Activated naive CD4-positive, alpha-beta T cell treated with Interleukin-2 at 50 U/mL for 16 hours (primary cell): ENCODE measurements at places on chromosomes 2 and 18.

- no peak for DNase-seq
Measured at GRCh38 chr2:42245396-42245795, 76.2 kb downstream of the EML4 start.

- DNase-seq = no peak
Measured at GRCh38 chr2:37153224-37153623, 3.6 kb downstream of the EIF2AK2 start.

DNA sequence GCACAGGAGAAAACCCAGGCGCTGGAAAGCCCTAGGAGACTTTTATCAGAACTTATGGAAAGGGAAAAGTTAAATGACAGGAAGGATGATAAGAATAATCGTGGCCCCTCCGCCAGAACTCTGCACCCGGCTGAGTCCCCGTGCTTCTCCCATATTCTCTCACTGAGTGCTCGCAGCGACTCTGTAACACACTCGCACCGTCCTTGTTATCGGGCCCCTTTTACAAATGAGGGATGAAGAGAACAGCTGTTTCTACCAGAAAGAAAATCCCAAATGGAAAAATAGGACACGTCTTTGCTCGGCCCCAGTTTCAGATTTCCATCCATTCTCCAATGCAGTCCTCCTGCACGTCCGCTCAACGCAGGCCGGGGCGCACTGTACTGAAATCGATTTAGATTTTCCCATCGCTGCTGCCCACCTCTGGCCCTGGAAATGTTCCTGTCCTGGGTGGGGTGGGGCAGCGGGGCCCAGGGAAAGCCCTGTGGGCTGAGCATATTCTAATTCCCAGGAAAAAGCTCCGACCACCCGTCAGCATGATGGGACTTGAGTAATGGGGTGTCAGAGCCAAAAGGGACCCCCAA, 66.4 kb downstream of the KCNF1 start:
- no peak for DNase-seq

- DNase-seq = no peak
Measured at GRCh38 chr18:12287684-12288402, 20.2 kb upstream of the TUBB6 start.

DNA sequence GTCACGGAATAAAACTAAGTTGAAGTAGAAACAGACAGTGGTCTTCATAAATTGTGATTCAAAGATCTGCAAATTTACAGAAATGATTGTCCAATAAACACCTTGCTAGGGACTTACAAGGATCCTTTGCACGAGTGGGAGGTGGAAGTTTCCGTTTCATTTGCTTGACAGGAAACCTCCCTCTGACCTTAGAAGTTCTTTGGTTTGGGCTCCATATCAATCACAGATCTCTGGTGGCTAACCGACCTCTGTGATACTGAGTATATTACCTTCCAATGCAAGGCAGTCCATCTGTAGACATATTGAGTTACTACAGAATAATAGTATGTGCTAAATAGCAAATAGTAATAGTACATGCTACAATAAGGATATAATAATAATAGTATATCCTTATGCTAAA, 33.7 kb upstream of the RNF152 start:
- DNase-seq = peak; percentile 49

DNA sequence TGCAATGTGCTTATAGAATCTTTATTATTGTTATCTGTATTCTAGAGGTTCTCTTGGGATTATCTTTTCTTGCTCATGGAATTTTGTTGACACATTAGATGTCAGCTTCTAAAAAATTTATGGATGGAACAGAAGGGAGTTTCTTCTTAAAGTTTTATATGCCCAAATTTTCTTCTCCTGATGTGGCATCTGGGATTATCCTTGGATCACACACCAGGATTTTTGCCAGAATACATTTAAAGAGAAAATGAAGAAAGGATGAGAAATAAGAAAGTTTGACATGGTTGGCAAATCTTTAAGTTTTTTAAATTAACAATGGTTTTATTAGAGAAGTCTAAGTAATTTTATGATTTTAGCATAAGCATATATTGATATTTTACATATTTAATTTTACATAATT, 706.7 kb upstream of the TMEFF2 start:
- DNase-seq = no peak

GRCh38 chr18:50659091-50660003, 99.5 kb downstream of the MAPK4 start:
- DNase-seq = no peak

DNA sequence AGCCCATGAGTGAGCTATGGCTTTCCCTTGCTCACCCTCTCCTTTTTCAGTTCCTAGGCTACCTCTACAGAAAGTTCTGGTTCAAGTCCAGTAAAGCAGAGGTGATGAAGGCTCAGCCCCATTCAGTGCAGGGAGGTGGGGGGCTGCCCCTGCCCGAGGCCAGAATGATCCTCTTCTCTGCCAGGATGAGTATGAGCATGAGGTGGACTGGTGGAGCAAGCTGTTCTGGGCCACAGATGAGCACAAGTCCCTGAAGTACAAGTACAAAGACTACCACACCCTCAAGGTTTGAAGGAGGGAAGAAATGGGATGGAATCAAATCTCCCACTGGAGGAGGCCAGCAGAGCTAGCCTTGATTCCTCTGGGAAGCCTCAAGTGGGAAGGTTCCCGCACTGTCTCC, 42.4 kb downstream of the LMAN2L start:
- DNase-seq = no peak

DNA sequence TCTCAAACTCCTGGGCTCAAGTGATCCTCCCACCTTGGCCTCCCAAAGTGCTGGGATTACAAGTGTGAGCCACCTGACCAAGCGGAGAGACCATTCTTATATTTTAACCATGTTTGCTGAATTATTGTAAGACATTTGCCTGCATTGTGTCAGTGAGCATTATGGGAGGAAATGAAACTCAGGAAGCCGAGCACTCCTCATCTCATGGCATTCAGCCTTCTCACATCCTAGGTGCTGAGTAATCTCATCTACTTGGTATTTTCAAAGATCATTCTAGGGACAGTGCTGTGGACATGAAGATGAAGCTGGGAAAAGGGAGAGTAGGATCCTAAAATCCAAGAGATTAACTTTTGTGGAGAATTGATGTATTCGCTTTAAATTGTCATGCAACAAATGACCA, 66.1 kb downstream of the NAPG start:
- no peak for DNase-seq

- no peak for DNase-seq
Measured at GRCh38 chr2:70145851-70146739, 44.7 kb downstream of the C2orf42 start.
